Activated CD4-positive, alpha-beta T cell treated with anti-CD3 and anti-CD28 coated beads, Interleukin-2, amount 10 ng/mL, durations not matched to agents 7 days and 5 days (primary cell): ENCODE measurements at places on chromosomes 5 and 9. TPM values are rescaled to one million over a fixed set of nuclear protein-coding genes. Genes with fewer than 3 reads are reported as not detected.

DNA sequence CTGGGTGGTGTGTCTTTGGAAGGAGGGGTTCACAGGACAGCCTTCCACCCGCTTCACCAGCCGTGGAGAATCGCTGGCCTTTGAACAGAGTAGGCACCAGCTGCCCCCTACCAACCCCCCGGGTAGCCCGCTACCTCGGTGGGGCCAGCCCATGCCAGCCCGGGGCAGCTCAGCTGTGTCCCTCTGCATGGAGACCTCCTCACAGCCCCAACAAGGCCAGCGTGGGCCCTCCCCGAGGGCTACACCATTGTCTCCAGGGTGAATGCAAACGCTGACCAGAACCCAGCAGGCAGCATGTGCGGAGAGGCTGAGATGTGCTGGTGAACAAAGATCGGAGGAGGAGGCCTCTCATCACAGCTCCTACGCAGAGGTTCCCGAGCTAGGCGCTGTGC lies 51.9 kb downstream of the LMX1B start:
- DNase-seq: no peak

DNA sequence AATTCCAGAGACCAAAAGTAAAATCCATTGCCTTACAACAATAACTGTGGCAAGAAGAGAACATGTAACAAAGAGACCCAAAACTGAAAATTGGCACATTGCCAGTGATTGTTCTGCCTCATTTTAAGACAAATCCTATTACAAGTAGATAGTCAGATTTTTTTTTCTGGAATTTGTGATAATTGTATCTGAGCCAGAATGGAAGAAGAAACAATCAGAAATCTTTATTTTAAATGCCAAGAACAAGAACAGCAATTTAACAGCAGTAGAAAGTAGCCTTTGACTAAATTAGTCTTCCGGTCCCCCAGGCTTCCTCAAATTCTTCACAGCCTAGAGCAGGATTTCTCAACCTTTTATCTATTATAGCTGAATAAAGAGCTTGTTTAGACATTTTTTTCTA lies 106.7 kb upstream of the PTPN3 start:
- DNase-seq: no peak

Gene MAPKAP1
- total RNA-seq: 63.6 TPM

Gene SPATA31A3
- total RNA-seq: not detected

Gene ALDOB
- not detected for total RNA-seq

DNA sequence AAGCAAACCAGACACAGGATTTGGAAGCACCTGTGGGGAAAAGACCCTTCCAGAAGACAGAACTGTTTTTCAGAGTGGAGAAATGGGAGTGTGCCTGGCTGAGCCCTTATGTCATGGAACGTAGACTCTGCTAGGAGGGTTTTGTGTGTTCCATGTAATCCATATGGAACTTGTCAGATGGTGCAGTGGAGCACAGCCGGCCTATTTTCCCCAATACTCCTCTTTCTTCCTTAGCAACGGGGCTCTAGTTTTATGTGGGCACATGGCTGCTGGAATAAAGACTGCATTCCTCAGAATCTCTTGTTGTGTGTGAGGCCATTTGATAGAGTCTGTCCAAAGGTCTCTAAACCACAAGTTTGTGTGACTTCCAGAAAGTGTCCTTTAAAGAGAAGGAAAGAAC lies 284.0 kb downstream of the DRD1 start:
- DNase-seq: no peak

Gene MPDZ
- total RNA-seq: not detected

GRCh38 chr9:80806671-80807070 lies 882.7 kb downstream of the TLE1 start:
- DNase-seq: no peak

DNA sequence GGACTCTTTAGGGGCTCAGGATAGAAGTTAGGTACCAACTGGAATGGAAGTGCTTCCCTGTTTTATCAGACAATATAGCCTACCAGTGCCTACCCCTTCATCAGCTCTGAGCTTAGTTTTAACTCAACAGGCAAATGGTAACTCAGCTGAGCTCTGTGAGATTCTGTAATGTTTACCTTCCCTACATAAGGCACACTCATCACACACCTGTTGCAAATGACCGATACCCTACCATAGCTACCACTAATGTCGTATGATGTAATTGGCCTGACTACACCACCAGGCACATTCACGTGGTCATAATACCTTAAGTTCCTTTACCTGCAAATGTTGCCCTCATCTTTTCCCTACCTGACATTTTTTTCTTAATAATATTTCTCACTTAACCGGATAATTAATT lies 254.8 kb downstream of the ADGRV1 start:
- DNase-seq: no peak

Gene POLR3G
- total RNA-seq: 3.5 TPM

GRCh38 chr9:19629488-19629887 lies 159.3 kb downstream of the SLC24A2 start:
- no peak for DNase-seq

Gene CDH18
- total RNA-seq: not detected
